Stimulated activated CD8-positive, alpha-beta memory T cell treated with anti-CD3 and anti-CD28 coated beads, Interleukin-7, amount 100 ng/mL, for 4 hours (primary cell): ENCODE measurements at places on chromosomes 13 and 19.

GRCh38 chr13:92487238-92487637 lies 739.4 kb upstream of the GPC6 start:
- no peak for DNase-seq

- DNase-seq = no peak
Observed at GRCh38 chr13:111549464-111549863, 229.0 kb downstream of the TEX29 start.

DNA sequence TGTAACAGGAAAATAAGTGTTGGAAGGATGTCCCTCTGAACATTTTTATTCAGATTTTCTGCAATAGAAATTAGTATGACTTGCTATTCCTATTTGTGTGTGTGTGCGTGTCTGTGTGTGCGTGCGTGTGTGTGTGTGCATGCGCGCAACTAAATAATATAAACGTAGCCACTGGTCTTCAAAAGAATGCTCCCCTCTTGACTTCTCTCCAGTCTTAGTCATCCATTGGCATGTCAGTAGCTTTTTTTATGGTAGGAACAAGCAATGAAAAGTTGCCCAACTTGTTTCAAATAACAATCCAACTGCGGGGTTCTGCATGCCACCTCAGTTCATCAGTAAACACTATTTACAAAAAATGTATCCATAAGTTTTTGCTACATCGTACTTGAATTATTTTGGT lies 249.6 kb downstream of the GPC6 start:
- DNase-seq = no peak

DNA sequence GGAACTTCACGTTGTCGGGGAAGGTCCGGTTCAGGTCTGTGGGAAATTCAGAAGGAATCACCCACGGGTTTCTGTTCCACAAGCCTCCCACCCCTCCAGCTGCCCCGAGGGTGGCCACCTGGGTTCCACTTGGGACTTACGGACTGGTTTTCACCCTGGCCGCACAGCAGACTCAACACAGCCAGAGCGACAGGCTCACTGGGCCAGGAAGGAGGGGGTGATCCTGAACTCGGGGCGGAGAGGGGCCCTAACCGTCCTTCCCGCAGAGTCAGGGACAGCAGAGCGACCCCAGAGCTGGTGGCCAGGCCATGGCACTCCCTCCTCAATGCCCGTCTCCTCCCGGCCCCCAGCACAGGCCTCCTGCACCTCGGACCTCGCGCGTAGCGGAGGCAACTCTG lies 13.0 kb downstream of the GRTP1 start:
- no peak for DNase-seq

GRCh38 chr19:906480-906879 lies 6.5 kb downstream of the R3HDM4 start:
- no peak for DNase-seq

GRCh38 chr19:17577457-17578097 lies 22.1 kb downstream of the COLGALT1 start:
- no peak for DNase-seq

- DNase-seq = no peak
Observed at GRCh38 chr13:30193279-30194234, 113.8 kb downstream of the KATNAL1 start.

- DNase-seq = no peak
Observed at GRCh38 chr13:20708216-20708615, 4.7 kb downstream of the IL17D start.

- no peak for DNase-seq
Observed at GRCh38 chr19:14722127-14722526, 32.3 kb downstream of the ZNF333 start.

DNA sequence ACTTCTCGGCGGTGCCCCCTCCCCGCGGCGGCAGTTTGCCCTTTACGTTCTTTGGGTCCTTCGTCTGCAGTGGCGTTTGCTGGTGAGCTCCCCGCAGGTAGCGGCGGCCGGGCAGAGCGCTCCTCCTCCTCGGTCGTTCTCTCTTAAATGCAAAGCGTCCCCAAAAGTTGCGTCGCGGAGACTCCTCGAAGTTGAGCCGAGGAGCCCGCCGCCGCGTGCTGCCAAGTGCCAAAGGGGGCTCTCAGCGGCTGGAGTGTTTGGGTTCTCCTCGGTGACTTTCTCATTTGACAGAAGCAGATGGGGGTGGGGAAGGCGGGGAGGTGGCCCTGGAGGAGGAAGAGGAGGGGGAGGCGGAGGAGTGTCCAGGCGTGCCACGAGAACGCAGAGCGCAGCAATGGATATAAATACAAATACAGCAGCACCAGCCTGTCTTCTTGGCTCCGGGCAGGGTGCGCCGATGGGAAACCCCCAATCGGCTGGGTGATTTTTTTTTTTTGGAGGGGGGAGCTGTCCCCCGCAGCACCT lies at the start of gene SOX21:
Gene SOX21 (minus strand): TSS at position 259 of the 525 bp plus-strand sequence. CDS start 496 bp downstream, outside the sequence.
- DNase-seq = no peak

DNA sequence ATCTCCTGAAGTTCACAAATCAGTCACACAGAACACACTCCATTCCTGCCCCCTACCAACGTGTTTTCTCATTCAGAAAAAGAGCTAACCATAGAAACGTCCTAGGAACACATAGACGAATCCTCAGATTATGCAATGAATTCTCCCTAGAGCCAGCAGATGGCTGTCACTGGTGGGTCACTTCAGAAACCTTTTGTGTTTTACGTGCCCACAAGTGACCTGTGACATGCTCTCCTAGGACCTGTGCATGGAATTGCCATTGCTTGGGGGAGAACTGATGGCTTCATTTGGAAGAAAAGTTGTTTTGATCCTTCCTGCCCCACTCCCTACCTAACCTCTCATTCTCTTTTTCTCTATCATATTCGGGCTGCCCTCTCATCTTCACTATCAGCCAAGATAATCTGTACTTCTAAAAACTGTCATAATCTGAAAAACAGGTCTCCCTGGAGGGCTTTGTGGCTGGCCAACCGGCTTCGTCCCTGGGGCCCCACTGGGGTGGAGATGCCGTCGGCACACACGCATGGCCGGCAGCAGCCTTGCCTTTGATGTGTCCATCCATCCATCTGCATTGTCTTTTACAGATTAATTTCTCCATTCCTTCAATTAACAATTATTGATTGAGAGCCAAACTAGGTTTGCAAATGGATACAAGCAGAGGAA lies 144.1 kb upstream of the SERP2 start:
- DNase-seq = no peak

DNA sequence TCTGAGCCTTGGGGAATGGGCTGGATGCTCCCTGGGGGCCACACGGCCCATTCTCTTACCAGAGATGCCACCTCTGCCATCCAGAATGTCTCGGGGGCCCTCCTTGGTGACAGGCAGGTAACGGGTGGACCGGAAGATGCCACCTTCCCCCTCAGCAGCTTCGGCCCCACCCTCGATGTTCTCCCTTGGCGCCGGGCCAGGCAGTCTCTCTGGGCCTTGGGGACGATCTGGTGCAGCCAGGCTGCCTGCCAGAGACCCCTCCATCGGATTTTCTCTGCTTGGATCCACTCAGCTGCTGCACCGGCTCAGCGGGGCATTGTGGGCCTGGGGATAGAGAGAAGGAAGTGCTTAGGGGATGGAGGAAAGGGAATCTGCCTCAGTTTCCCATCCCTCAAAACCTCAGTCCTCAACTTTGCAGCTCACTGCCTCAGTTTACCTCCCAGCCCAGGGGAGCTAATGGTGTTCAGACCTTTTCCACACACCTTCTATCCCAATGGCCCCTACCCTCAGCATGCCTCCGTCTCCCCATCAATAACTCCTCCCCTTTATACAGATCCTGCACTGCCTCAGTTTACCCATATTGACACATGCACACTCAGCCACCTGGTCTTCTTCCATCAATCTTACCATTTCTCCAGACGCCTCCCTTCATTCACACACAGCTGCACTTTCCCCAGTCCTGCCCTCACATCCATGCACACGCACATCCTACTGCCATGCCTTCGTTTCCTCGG lies 1.5 kb downstream of the WIZ start:
- no peak for DNase-seq

- no peak for DNase-seq
Observed at GRCh38 chr19:54206831-54207177, 6.1 kb downstream of the RPS9 start.

GRCh38 chr19:28686756-28687155 lies 526.2 kb downstream of the UQCRFS1 start:
- DNase-seq = no peak

- no peak for DNase-seq
Observed at GRCh38 chr19:17236811-17237543, 8.7 kb downstream of the NR2F6 start.

DNA sequence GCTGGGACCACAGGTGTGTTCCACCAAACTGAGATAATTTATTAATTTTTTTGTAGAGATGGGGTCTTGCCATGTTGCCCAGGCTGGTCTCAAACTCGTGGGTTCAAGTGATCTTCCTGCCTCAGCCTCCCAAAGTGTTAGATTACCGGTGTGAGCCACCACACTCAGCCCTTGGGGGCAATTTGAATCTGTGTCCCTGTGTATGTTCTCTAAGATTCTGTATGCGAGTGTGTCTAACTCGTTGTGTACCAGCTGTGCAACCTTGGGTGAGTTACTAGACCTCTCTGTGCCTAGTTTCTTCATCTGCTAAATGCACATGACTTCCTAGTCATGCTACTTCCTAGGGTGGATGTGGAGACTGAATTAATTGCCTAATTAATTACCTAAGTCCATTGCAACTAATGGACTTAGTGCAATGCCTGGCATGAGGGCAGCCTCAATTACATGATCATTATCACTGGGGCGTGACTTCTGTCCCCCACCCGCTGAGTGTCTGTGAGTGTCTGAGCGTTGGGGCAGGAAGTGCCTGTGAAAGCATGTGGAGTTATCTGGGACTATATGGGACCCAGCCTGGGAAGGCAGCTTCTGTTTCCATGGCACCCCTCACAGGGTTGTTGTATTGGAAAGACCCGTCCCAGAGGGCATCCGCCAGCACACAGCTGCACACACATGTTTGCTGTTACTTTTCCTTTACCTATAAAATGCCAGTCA lies 1.8 kb upstream of the NCCRP1 start:
- DNase-seq = no peak

GRCh38 chr19:48493718-48494401 lies 17.8 kb downstream of the LMTK3 start:
- DNase-seq = no peak

DNA sequence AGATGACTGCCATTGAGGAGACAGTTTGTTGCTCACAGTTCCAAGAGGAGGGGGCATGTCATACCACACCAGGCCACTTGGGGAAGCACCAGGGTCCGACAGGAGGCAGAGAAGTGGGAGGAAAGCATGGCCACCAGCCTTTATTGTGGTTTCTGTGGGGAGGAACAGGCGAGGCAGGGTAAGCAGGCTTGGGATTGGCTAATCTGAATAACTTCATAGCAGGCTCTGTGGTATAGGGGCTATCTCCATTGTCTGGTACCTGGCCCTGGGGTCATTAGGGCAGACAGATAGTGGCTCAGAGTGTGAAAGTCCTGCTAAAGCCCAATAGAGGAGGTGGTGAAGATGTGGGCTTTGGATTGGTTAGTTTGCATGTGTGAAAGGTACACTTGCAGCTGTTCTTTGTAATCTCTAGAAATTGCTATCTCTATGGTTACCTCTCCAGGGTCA lies 35.5 kb downstream of the CBY2 start:
- no peak for DNase-seq

DNA sequence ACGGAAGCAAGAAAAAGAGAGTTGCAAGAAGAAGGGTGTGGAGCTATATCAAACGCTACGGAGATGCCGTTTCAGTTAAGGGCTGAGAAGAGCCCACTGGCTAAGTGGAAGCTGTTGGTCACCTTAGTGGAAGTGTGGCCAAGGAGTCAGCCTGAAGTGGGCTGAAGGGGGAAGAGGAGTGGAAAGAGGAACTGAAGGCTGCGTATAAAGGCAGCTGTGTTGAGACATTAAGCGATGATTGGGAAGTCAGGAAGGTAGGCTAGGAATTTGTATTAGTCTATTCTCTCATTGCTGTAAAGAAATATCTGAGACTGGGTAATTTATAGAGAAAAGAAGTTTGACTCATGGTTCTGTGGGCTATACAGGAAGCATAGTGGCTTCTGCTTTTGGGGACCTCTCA lies 14.1 kb upstream of the FRY start:
- DNase-seq = no peak

DNA sequence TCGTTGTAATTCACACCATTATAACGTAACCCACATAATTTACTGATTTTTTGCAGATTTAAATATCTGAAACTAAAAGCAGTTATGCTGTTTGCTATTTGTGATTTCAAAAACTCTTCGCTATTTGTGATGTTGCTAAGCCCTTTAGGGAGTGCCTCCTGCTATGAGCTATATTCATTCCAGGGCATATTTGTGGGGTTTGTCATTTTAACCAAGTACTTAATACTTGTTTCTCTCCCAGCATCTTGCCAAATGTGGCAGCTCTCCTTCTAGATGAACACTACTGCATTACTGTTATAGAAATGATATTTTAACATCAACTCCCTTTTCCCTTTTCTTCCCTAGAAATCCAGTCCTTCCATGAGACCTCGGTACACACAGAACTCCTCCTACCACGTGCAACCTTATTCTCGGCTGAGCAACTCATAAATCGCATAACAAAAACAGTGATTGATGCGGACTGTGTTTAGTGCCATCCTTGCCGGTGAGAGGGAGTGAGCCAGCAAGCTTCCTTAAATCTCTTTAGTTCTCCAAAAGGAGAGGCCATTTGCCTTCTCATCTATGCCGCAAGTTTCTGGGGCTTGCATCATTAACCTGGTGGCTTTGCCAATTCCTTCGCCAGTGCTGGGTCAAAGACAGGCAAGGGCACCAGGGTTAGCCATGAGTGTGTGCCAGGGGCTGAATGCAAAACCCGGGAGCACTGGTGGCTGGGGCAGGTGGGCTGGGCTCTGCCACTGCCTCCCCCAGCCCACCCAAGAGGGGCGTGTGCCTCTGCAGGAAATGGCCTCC lies 33.4 kb downstream of the RFX2 start:
- no peak for DNase-seq

- no peak for DNase-seq
Observed at GRCh38 chr13:73142071-73142470, 83.3 kb downstream of the KLF5 start.

GRCh38 chr13:35478271-35479037 lies 2.0 kb upstream of the MAB21L1 start:
- no peak for DNase-seq

DNA sequence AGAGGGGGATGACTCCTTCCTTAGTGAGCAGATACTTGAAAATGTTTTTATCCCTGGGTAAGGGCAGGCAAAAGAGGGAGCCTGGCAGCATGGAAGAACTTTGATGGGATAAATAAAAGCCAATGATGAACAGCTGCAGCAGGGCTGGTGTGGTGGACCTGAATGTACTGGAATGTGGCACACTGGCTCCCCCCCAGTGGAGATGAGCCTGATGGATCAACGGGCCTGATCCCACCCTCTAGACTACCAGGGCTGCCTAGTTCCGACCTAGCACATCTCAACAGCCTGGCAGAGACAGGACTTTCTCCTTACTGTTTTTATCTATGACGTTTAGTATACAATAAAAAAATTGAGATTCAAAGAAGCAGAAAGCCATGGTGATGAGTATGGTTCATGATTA lies 20.5 kb downstream of the NLRP11 start:
- DNase-seq = no peak

GRCh38 chr19:51986309-51987291 lies at the start of gene ZNF350:
Gene ZNF350 (minus strand): TSS chr19:51986840. CDS start chr19:51974360, 12,480 bp downstream.
- DNase-seq = peak; percentile 88

- no peak for DNase-seq
Observed at GRCh38 chr13:29140277-29140676, 320.1 kb downstream of the MTUS2 start.

GRCh38 chr19:1437609-1438008 lies 587 bp upstream of the RPS15 start:
- no peak for DNase-seq
